ENCODE measurements at places on chromosomes 6 and 20.
A peak's percentile ranks its signal among the peaks of the same experiment; 100 is the strongest.

DNA sequence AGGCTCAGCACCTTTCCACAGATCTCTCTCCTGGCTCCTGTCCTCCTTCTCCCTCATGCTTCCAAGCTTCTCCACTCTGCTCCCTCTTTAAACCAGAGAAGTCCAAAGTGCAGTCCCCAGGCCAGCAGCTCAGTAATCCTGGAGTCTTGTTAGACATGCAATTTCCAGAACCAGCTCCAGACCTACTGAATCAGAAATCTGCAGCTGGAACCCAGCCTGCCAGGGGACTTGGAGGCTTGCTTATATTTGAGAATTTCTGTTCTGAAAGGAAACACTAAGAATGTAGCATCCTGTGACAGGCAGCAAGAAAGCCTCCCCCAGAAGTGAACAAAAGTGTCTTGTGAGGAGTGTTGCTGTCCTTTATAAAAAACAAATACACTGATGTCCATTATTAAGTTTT is 438.1 kb downstream of the BCKDHB start:
- DNase-seq: no peak

- DNase-seq: no peak
These were observed 112.7 kb downstream of the GJA1 start for GRCh38 chr6:121548131-121548530.

DNA sequence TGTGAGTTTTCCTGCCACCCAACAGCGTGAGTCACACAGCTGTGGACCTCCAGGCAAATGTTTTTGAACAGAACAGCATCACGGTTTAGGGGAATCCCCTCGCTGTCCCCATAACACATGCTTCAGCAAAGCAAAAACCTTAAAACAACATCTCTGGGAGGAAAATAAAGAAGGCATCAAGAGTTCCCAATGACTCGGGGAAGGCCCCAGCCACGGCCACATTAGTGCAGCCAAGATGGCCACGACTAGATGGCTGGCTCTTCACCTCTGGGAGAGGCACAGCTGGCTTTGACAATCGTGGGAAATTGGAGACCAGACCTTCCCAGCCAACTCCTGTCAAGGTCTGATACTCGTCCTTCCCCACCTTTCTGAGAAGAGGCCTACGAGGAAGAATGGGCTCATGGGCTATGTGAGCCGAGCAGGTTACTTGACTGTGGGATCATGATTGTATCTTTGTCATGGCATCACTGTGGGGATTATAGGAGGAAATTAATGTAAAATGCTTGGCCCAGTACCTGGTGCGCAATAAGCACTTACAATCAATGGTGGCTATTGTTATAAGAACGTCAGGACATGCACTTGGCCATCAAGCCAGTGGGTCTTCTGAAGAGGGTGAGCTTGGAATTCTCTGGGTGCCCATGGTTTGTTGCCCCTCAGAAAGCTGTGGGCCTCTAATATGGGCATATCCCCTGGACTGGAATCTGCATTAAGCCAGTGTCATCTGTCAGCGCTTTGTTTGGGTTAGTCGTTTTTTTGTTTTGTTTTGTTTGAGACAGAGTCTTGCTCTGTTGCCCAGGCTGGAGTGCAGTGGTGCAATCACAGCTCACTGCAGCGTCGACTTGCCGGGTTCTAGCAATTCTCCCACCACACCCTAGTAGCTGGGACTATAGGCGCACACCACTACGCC is 43.6 kb downstream of the FGD2 start:
- peak; percentile 54 for DNase-seq

- DNase-seq: no peak
These were observed 4.9 kb downstream of the TCF15 start for GRCh38 chr20:605237-605636.

DNA sequence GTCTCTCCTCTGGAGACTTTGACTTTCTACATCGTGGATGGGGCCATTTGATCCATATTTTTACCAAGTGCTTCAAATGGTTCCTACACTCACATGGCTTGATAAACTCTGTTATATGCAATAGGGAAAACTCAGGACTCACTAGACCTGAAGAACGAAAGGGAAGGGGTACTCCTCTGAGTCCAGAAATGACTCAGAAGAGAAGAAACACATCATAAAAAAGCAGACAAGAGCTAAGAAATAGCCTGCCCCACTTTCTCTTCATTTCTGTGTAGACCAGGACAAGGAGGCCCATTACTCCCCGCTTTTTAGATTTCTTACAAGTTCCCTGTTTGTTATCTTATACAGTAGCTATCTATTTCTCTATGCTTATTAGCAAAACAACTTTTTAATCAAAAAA is 369.8 kb upstream of the ARID1B start:
- no peak for DNase-seq

- no peak for DNase-seq
These were observed 200.1 kb downstream of the TMEM242 start for GRCh38 chr6:157123234-157123633.

DNA sequence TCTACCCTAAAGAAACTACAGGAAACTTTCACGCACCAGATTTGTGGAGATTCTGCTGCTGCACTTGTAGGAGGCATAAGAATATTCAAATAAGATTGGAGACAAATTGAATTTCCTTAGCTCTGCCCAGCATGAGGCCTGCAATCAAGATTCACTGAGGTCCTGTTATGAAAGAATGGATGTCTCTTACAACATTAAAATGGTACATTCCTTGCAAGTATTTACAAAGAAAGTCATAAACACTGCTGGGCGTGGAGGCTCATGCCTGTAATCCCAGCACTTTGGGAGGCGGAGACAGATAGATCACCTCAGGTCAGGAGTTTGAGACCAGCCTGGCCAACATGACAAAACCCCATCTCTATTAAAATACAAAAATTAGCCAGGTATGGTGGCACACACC is 74.0 kb upstream of the MAP3K4 start:
- DNase-seq: no peak

- DNase-seq: peak; percentile 30
These were observed 1.4 kb upstream of the PPP1R18 start for GRCh38 chr6:30687659-30688431.

GRCh38 chr20:63222541-63222940 is 6.6 kb upstream of the YTHDF1 start:
- no peak for DNase-seq

- DNase-seq: no peak
These were observed 129.7 kb downstream of the RALGAPA2 start for GRCh38 chr20:20582734-20583133.

GRCh38 chr20:58818586-58819285 is 32.0 kb downstream of the GNAS-AS1 start:
- DNase-seq: peak; percentile 67

DNA sequence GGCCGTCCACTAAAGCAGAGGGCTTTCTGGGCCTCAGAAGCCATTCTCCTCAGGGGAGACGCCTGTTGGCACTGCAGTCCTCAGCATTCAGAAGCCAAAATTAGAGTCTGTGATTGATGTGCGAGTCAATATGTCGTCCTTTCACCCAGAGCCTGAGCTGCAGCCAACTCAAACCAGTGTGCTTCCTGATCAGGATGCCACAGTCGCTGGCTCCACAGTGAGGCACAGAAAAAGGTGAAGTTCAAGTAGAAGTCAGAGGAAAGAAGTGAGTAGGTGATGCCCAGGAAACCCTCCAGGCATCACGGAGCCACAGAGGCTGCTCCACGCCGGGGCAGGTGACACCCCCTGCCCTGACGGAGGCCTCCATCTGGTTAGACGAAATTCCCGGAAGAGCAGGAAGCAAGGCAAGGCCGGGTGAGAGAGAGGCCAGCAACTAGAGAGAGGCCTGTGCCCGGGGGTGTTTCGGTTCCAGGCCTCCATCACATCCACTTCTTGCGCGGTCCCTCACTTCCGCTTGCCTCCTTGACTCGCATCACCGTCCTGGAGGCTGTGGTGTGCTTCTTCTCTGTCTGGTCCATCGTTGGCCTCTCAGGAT is 177.7 kb upstream of the SNX9 start:
- no peak for DNase-seq

DNA sequence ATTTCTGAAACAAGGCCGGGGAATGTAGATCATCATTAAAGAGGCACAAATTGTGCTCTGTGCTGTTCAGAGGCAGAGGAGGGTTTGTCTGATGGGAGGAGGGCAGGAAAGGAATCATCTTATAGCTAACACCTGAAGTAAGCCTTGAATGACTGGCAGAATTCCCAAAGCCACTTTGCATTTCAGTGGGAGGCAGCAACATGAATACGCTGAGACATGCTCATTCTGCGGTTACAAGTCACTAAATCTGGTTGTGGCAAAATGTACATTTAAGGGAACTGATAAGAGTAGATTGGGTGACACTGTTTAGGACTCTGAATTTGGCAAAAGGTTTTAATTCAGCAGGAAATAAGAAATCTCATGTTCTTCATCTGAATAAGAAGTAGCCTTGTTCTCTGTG is 4.4 kb upstream of the COL19A1 start:
- no peak for DNase-seq

All from AG08395 (cell line).